T-cell (primary cell): ENCODE measurements at places on chromosomes 2 and 18.

- DNase-seq, result no peak
- H3K36me3 ChIP-seq, result peaks cover 11% of the 10 kb centered on the region
- no peak overlapping the region for H3K27ac ChIP-seq
- peaks cover 4% of the 10 kb centered on the region for H3K4me1 ChIP-seq
These were observed 6.2 kb downstream of the COPS8 start for GRCh38 chr2:237091779-237092436.

GRCh38 chr2:10343658-10344057 is 41.0 kb downstream of the HPCAL1 start:
- H3K27me3 ChIP-seq, result no peaks in the 10 kb centered on the region
- H3K27ac ChIP-seq, result no peak overlapping the region
- peaks cover 15% of the 10 kb centered on the region for H3K36me3 ChIP-seq
- no peak overlapping the region for H3K4me3 ChIP-seq
- peaks cover 75% of the 10 kb centered on the region for H3K4me1 ChIP-seq

- H3K4me3 ChIP-seq, result peak overlapping the region; percentile 53
- peaks cover 30% of the 10 kb centered on the region for H3K4me1 ChIP-seq
These were observed 83.4 kb upstream of the RTN4 start for GRCh38 chr2:55133467-55134315.

GRCh38 chr18:34358923-34359322 is 134.2 kb upstream of the NOL4 start:
- no peak overlapping the region for H3K27ac ChIP-seq
- DNase-seq, result no peak
- H3K4me3 ChIP-seq, result no peak overlapping the region
- no peaks in the 10 kb centered on the region for H3K27me3 ChIP-seq
- H3K36me3 ChIP-seq, result no peaks in the 10 kb centered on the region

GRCh38 chr2:129165006-129165405 is 814.5 kb upstream of the RAB6C start:
- no peak overlapping the region for H3K27ac ChIP-seq
- H3K27me3 ChIP-seq, result no peaks in the 10 kb centered on the region
- no peaks in the 10 kb centered on the region for H3K36me3 ChIP-seq
- DNase-seq, result no peak

DNA sequence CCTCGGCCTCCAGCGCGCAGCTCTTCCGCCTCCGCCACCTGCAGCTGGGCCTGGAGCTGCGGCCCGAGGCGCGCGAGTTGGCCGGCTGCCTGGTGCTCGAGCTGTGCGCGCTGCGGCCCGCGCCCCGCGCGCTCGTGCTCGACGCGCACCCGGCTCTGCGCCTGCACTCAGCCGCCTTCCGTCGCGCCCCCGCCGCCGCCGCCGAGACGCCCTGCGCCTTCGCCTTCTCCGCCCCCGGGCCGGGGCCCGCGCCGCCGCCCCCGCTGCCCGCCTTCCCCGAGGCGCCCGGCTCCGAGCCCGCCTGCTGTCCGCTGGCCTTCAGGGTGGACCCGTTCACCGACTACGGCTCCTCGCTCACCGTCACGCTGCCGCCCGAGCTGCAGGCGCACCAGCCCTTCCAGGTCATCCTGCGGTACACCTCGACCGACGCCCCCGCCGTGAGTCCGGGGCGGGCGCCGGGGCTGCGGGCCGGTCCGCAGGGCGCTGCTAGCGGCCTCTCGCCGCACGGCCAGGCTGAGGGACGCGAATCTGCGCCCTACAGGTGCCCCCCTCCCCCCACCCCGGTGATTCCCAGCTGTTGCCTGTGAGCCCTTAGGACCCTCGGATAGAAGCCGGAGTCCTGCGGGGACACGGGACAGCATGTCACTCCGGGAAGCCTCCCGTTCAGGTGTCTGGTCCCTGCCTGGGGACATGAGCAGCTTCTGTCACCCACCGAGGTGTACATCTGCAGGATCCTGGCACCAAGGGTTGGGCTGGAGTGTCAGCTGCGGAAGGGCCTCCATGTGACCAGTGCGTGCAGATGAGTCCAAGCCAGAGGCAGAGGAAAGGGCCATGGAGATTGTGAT is 616 bp downstream of the RNPEPL1 start:
- no peaks in the 10 kb centered on the region for H3K27me3 ChIP-seq
- peaks cover 8% of the 10 kb centered on the region for H3K36me3 ChIP-seq
- DNase-seq, result peak; percentile 52
